ENCODE measurements at places on chromosomes 2 and 18.

- no peak for DNase-seq
Observed at GRCh38 chr2:179487010-179487731, 222.5 kb upstream of the SESTD1 start.

- no peak for DNase-seq
Observed at GRCh38 chr2:70553334-70553583, 367 bp downstream of the TGFA start.

DNA sequence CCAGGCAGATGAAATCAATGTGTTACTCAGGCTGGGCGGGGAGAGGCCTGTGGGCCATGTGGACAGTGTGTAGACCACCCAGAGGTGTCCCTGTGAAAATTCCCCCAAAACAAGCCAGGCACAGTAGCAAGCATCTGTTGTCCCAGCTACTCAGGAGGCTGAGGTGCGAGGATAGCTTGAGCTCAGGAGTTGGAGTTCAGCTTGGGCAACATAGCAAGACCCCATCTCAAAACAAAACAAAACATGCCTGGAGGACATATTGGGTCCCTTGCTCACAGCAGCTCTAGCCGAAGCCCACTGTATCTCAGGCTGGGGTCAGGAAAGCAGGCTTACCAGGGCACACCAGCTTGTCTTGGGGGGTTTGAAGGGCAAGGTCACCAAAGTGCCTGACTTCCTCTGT lies 4.3 kb upstream of the PTMA start:
- DNase-seq, result no peak

DNA sequence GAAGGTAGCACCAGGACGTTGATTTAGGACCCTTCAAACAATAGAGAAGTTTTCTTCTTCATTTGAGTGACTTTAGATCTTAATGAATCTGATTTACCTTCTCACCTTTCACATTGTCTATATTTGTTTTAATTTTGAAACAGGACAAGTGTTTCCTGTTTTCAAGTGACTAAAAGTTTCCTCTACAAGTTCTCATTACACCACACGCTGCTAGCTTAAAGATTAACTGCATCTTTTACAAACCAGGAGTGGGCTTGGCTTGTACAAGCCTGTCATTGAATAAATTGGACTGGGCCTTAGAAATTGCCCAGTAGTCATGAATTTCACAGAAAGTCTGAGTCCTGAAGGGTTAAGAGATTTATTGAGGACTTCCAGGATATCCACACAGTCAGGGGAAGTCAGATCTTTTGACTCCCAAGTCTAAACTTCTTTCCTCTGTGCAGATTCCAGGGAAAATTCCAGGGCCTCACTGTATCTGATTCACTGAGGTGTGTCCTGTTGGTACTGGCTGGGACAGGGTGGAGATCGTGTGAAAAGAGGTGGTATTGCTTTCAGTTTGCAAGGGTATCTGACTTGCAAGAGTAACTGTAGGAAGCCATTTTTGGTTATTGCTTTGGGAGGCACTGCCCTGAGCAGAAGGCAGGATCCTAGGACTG lies 3.4 kb downstream of the SGPP2 start:
- DNase-seq, result no peak

- DNase-seq, result no peak
Observed at GRCh38 chr18:44988821-44989587, 308.3 kb downstream of the SETBP1 start.

Data from muscle of arm (tissue), 14 donors.